CD8-positive, alpha-beta T cell (primary cell): ENCODE measurements at places on chromosomes 7 and 10.

- DNase-seq = no peak
These were observed 25.6 kb downstream of the YKT6 start for GRCh38 chr7:44226396-44226753.

- no peak for DNase-seq
These were observed 162.0 kb upstream of the MAGI2 start for GRCh38 chr7:79615466-79615865.

DNA sequence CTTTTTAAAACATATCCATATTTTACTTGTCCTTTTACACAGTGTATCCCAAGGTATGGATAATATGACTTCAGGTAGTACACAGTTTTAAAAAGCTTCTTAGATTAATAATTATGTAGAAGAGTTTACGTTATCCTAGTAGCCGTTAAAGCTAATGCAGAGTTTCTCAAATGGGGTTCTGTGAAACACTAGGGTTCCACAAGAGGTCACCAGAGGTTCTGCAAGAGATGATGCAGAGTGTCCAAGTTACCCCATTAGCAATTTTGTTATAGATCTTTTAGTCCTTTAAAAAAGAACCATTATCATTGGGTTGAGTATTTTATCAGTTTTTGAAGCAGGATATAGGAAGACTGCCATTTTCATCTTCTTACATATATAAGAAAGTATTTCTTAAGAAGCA lies 298.9 kb upstream of the HPS1 start:
- DNase-seq = no peak

DNA sequence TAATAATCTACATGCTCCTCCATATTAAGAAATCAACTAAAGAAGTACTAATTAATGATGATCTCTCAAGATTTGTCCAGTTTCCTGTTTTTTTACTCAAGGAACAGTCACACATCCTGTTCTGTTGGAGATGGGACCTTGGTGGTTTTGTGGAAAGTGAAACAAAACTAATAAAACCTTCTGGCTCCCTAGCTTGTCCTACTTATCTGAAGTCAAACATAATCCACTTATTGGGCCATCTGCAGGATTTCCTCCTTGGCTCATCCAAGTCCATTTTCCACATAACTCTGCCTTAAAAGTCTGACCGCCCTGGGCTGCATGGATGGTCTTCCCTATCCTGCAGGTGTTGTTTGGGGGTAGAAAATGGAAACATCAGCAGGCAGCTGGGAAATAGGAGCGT lies 39.4 kb upstream of the TARP start:
- DNase-seq = peak; percentile 51

DNA sequence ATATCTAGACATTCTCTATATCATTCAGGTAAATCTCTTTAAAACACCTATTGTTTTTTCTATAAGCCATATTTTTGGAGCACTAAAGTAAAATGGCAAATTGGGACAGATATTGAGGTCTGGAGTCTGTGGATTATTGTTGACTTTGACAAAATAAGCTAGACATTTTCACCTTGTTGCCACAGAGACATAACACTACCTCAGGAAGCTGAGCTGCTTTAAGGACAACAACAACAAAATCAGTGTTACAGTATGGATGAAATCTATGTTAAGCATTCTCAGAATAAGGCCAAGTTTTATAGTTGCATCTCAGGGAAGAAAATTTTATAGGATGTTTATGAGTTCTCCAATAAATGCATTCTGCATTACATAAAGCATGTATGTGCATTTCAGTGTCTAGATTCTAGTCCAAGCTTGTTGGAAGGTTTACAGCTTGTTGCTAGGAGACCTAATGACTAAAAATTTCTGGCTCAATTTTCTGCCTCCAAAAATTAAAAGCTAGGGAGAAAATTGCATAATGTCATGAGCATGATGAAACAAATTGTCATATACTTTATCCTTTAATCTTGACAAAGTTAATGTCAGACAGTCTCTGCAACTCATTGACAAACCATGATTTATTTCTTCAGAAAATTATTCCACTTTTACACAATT lies 18.3 kb downstream of the LIPM start:
- no peak for DNase-seq

- no peak for DNase-seq
These were observed 1.1 kb downstream of the PSMA2 start for GRCh38 chr7:42930889-42931288.

- no peak for DNase-seq
These were observed 255.5 kb downstream of the AGMO start for GRCh38 chr7:15306296-15306695.

DNA sequence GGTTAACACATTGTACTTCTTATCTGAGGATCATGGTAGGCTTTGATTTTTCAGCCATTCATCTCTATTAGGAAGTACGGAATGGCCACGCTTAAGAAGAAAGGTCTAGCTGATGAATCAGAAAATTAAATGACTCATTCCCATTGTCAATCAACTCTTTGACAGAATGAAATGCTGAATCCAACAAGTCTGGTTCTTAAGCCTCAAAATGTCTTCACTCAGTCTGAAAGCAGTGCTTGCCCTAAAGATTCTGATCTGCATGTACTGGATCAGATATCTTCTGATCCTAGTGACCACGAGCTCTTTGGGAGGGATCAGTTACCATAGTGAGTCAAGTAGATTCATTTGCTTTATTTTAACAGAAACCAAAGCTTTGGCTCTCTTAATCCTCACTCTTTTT lies 5.7 kb upstream of the CELF2 start:
- no peak for DNase-seq

- DNase-seq = no peak
These were observed 74.1 kb upstream of the KCNMA1 start for GRCh38 chr10:77711683-77712049.

DNA sequence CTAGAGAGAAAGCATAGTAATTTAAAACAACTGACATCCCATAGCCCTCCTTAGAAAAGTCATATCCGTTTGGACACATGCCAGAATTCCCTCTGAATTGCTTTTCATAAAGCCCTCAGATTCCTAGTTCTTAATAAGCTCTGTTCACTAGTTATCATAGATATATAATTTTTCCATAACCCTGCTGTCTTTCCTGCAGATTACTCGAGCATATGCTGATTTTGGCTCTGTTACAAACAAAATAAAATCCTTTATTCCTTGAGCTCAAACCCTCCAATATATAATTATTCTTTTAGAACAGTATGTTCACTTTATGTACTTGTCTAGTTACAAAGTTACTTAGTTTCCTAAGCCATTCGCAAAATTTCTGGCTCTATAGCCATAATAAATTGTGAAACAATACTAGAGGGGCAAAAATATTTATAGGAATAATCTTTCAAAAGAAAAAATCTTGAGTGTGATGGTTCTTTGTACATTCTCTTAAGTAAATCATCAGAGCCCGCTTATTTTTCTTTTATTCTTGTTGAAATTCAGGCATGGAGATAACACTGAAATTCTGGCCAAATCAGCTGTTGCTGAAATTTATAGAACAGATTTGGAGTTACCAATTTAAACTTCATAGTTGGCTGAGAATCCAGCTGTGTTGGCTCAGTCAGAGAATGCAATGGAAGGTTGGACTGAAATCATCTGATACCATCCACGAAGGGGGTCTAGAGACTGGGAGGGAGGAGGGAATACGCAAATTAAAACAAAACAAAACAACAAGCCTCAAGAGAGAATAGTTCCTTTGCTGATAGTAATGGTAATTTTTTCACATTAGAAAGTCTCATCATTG lies 146.1 kb upstream of the TMEM196 start:
- DNase-seq = no peak

DNA sequence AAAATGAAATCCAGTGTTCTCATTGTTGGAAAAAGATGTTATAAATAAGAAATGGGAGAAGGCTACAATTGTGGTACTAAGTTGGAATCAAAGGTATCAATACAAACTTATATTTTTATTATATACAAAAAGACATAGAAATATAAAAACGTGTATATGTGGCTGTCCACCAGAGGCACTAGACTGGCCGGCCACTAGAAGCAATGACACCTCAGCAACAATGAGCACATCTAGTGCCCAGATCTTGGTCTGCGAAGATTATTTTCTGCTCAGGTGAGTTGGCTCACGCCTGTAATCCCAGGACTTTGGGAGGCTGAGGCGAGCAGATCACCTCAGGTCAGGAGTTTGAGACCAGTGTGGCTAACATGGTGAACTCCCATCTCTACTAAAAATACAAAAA lies 21.6 kb downstream of the IDE start:
- no peak for DNase-seq

DNA sequence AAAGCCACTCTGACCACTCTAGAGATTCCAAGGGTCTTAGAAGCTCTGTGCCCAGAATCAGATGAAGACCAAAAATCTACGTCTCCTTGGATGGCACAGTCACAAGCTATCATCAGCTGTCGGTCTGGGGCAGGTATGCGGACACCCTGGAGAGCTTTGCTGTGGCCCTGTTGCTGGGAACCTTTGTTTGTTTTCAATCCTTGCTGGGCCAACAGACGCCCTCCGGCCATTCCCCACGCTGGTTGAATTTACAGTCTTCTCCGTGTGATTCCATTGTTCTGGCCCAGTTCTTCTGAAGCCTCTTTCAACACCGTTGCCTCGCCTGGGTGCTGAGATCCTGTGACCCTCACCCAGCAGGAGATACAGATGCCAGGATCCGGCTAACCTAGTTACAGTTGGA lies 149.4 kb upstream of the PFKP start:
- DNase-seq = no peak

GRCh38 chr7:40475681-40475982 lies 340.8 kb downstream of the SUGCT start:
- no peak for DNase-seq

- no peak for DNase-seq
These were observed 44.6 kb upstream of the DLG5 start for GRCh38 chr10:77970869-77971803.

DNA sequence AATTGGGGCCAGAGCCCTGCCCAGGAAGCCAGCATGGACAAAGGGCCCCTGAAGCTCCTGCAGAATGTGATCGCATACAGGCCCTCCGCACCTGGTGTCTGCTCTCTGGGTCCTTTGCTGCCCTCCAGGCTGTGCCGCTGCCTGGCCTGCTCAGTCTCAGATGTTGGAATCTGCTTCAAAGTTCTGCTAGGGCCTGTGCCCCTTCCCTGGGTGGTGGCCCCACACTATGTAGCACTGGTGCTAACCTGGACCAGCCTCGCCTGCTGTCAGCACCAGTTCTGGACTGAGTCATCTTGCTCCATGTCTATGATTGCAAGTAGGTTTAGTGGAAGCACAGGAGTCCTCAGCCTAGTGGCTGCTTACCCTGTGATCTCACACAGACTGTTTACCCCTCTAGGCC lies 6.3 kb downstream of the MAT1A start:
- DNase-seq = no peak

- DNase-seq = no peak
These were observed 20.8 kb downstream of the WIPI2 start for GRCh38 chr7:5210751-5211338.

GRCh38 chr7:77217474-77218185 lies 18.0 kb upstream of the FGL2 start:
- DNase-seq = no peak

- no peak for DNase-seq
These were observed 147.7 kb downstream of the WDR11 start for GRCh38 chr10:120998782-120999285.

DNA sequence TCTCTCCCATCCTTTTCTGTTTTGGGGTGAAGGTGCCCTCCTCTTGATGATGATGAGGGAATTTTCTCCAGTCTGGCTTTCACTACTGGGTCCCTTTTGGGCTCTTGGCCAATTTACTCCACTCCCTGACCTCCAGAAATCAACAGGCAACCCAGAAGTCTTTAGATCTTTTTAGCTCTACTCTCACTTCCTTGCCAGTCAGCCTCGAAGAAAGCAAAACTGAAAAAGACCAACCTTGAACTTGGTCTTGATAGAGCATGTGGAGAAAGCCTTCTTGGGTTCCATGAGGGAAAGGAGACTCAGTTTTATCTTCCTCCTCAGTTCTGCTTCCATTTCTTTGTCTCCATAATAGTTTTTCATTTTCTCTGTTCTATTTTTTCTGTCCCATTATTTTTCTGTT lies 91.4 kb upstream of the NPVF start:
- no peak for DNase-seq

- no peak for DNase-seq
These were observed 5.8 kb upstream of the C1QL3 start for GRCh38 chr10:16527452-16527851.

DNA sequence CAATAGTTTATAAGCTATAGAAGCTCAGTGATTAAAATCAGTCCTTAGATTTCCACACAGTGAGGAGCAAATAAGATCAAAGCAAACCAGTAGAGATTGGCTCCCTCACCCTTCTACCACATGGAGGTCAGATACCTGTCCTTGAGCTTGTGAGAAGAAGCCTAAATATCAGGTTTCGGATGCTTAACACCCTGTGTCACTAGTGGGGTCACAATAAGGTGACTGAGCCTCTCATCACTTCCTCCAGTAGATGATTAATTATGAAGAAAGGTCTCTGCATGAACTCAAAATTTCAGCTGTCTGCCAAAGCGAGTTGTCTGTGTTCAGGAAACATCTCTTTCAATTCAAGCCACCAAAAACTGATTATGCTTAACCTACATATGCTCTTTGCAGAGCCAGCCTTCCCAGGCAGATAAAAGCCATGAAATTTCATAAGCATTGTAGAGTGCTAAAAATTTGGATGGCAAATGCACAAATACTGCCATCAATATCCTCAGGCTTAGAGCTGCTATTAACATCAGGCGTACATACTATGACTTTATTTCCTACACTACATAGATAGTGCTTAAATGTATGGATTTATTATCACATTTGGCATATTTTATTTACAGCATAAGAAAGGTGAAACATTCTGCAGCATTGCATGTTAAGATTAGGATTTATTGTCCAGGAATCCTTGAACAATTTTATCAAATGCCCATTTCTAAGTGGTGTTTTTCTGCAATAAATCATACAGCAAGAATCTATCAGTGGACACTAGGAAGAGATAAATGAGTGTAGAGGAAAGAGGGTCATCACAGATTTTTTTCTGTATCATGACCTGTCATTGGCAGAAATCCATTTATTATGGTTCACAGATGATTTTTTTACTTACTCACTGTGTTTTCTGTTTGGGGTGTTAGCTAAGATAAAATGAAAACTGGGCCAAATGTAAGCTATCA lies 285.1 kb upstream of the SP8 start:
- DNase-seq = no peak

DNA sequence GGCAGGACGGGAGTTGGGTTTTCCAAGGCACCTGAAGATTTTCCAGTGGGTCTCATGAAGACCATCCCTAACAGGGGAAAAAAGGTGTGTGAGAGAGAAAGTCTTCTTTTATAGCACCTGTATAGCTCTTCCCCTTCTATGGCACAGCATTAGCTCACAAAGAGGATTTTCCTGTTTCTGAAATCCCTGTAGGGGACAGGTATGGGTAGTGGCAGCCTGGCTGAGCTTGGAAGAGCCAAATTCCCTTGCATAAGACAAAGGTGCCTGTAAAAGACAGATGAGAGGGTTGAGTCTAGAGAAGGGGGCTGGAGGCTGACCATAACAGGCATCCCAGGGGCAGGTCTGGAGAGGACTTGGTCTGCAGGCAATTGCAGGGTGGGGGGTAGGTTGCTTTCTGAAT lies 63.7 kb downstream of the COL13A1 start:
- DNase-seq = no peak

GRCh38 chr7:12490107-12490688 lies 80.3 kb upstream of the SCIN start:
- DNase-seq = peak; percentile 20

DNA sequence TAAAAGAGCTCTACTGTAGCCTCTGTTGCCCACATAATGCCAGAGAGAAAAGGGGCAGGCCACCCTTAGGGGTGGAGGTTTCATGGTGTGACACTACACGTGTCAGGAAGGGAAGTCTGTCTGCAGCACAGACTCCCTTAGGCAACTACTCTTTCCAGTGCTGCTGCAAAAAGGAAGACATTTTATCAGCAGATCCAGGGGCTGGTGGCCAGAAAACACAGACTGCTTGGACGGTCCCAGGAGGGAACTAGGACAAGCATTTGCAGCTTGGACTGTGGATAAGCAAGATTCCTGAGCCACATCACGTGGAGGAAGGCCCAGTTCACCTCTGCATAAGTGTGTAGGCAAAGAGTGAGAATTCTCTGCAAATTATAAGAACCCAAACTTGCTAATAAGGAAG lies 220.8 kb downstream of the FANK1 start:
- no peak for DNase-seq
